Effector CD8-positive, alpha-beta T cell (primary cell): ENCODE measurements at places on chromosomes 3 and 15.

DNA sequence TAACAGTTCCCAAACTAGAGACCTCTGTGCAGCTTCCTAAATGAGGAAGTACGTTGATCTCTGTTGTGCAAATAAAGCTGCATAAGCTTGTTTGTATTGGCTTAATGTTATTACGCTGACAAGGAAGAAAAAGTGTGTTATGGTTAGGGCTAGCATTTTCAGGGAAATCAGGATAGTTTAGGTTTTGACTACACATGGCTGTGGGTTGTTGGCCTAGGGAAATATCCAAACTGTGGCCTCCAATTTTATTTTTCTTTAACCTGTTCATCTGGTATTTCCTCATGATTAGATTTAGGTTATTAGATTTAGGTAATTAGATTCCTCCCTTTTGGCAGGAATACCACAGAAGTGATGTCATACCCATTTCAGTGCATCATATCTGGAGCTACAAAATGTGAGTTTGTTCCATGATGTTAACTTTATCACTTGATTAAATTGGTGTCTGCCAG is 8.7 kb upstream of the MCCC1 start:
- DNase-seq, result no peak

DNA sequence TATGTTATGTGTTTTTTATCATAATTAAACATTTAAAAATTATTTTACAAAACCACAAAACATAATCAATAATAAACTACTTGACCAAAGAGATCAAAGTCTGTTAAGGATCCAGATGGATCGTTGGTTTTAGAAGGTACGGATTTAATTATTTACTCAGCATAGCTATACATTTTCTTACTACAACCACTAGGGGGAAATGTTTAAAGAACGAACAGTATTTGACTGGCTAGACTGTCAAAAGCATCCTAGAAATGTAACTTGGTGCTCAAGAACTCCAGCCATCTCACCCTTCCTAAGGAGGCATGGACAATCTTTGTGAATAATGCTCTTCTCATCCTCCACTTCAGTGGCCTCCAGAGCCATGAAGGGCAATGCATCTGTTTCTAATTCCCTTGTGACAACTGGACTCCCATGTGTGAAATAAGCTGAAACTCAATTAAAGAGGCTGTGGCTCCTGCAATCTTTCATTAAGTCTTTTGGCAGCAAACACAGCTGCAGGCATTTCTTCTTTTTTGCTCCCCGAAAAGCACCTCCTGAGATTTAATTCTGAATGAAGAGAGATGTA is 94.7 kb upstream of the TUSC7 start:
- DNase-seq, result no peak

GRCh38 chr15:64912379-64913325 is 950 bp downstream of the ANKDD1A start:
- no peak for DNase-seq

DNA sequence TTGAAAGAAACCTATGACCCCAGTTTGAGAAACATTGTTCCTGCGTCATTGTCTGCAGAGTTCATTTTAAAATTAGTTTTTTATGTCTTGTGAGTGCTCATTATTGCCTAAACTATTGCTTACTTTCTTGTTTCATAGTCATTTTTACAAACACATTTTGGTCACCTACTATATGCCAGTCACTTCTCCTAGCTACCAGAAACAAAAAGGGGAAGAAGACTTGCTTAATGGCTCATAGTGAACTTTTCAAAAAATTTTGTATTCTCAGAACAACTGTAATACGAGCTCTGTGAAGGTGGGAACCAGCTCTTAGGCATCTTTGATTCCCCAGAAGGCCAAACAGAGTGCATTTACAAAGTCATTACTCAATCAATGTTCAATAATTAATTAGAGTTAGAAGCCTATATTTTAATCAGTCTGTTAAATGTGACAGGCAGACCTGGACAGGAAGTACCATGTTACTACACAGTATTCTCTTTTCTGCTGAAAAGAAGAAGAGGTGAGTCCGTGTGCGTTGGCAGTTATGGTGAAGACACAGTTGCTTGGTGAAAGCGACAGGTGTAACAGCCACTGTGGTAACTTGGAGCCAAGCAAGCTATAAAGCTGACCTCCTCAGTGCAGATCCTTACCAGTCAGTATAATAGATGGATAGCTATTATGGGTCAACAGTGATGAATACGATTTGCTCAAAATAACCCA is 46.6 kb downstream of the DPPA2 start:
- no peak for DNase-seq

GRCh38 chr3:43246976-43247375 is 39.4 kb upstream of the SNRK start:
- DNase-seq, result no peak

DNA sequence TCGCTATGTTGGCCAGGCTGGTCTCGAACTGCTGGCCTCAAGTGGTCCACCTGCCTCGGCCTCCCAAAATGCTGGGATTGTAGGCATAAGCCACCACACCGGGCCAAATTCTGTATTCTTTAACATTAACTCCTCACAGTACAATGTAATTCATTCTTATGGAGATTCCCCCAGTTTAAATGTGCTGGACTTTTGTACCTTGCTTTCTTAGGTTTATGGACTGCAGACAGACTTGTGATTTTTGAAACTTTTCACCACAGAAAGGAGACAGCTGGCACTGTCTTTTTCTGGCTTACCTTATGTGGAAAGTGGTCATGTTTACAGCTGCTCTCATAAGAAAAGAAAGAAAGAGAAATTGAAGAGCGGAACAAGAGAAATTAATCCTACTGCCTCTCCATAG is 103.8 kb downstream of the IQCH start:
- DNase-seq, result no peak

- DNase-seq, result no peak
These were observed 908.3 kb downstream of the CADM2 start for GRCh38 chr3:85867072-85867471.

DNA sequence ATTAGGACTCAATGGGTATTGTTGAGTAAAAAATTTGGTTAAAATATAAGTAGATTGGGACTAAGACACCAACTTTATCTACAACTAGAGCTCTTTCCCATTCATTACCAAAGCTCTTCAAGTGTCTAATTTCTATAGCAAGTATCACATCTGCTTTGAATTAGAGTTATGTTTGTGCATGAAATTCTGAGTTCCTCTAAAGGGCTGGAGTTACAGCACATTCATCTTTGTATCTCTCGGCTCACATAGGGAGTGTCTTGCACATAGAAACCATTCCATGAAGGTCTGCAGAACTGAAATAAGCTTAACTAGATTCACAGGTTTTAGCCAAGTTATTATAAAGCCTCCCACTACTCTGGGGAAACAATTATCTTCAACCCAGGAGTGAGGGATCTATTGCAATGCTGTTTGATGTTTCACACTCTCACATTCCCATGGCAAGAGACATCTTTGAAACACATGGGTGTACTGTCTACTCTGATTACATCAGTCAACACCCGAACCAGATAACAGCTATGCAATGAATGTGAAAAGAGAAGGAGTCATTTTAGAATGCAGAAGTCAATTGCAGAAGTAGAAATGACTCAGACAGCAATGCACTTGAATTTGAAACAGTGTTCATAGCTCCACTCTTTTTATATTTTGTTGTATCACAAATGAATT is 93.1 kb upstream of the KBTBD8 start:
- no peak for DNase-seq

- DNase-seq, result no peak
These were observed 389.8 kb upstream of the KCNMB2 start for GRCh38 chr3:178146406-178146831.

DNA sequence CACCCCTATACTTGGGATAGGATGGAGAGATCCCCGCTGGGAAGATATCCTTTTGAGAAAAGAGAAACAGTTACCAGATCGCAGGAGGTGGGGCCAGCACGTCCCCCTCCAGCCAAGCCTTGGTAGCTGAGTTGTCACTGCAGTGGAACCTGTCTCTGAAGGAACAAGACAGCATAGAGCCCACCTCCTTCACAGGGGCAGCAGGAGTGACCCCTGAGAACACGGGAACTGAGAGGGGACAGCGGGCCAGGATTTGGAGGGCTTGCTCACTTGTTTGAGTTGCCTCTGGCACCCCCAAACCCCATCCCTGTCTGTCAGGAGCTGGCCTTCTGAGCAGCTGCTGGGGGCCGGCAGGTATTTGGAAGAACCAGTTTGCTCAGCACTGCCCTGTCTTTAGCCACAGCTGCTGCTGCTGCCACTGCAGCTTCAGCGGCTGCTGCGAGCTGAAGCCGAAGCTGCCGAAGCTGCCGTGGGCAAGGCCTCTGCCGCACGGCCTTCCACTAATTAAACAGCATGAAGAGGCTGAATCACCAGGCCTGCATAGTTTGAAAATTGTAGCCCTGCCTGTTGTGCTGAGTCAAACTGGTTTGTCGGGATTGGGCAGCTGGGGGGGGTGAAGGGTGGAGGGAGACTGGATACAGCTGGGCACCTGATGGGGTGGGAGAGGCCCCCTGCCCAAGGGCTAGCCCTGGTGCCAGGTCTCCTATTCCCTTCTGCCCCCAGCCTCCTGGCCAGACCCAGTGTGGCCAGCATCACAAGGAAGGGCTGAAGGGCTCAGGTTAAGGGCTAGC is 4.0 kb downstream of the EPHB3 start:
- DNase-seq, result no peak

GRCh38 chr15:99452728-99453636 is 112.8 kb upstream of the MEF2A start:
- no peak for DNase-seq

DNA sequence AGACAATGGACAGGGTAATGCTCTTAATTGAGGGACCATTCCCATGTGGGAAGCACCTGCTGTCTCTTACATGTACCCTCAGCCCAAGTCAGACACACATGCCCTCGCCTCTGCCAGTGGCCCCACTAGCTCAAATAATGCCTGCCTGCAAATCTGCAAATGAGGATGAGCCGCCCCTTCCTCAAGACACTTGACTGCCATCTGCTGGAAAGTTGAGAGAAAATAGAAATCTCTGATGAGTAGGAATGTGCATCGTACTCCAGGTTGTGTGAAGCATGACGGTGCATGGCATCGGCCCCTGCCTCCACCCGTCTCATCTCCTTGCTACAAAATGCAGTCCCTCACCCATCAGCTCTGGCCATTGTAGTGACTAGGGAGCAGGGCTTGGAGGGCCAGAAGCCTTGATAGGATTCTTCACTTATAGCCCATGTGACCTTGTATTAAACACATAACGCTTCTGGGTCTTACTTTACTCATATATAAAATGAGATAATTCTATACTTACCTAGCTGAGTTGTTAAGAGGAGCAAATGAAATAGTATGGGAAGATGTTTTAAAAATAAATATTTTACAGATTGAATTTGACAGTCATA is 6.3 kb upstream of the SCN5A start:
- DNase-seq, result no peak

- no peak for DNase-seq
These were observed 843.2 kb downstream of the CADM2 start for GRCh38 chr3:85801955-85802354.

DNA sequence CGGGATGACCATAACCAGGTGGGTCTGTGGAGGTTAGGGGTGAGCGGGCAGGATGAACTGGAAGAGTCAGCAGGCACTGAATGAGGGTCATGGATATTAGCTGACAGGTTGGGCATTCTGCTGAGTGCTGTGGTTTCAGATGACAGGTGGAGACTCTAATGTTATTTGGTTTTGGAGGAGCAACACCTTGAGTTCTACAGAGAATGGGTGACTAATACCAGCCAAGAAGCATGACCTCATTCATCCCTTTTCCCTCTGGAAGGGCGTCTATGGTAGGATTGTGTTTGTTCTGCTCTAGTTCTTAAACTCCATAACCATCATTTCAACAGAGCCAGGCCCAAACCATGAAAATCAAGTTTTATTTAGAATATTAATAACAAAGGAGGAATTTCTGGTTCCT is 550.7 kb upstream of the LMCD1 start:
- no peak for DNase-seq

- no peak for DNase-seq
These were observed 7.6 kb downstream of the ZNF639 start for GRCh38 chr3:179330438-179330837.

DNA sequence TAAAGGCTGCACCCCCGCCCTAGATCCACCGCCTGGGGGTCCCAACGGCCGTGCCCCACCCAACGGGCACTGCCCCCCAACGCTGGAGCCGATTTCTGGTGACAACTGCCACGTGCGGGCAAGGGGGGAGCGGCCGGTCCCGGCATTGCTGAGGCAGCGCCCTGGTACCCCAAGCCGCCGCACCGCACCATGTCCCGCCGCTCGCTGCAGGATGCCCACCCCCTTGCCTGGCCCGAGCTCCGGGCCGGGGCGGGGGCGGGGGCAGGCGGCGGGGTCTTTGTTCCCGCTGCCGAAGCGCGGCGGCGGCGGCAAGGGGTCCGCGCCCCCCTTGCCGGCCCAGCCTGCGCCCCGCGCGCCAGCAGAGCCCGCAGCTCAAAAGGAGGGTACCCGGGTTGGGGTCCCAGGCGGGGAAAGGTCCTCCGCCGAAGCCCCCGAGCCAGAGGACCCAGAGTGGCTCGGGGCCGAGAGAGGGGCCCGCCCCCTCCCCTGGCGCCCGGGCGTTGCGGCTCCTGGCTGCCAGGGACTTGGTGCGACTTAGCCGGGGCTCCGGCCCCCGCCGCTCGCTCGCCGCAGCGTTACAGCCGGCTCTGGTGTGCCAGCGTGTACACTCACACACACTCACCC is 678 bp downstream of the SEMA7A start:
- DNase-seq, result no peak

DNA sequence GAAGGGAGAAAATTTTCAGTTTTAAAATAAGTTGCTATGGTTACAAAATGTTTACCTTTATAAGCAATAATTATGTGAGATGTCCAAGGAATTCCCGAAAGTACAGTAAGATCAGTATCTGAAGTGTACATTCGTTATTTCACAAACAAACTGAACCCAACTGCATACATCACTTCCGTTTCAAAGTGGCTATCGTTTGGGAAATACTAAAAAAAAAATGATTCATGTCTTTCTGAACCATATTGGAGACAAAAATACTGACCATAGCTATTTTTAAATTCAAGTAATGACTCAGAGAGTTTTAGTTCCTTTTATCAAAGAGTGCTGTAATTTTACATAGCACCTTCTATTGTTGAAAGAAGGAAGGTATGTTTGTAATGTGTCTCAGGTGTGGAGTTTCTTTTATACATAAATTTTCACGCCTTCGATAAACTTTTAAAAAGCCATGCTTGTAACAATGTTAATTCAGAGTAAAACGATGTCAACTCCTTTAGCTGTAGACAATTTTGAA is 8.0 kb upstream of the ANKRD28 start:
- DNase-seq, result no peak

DNA sequence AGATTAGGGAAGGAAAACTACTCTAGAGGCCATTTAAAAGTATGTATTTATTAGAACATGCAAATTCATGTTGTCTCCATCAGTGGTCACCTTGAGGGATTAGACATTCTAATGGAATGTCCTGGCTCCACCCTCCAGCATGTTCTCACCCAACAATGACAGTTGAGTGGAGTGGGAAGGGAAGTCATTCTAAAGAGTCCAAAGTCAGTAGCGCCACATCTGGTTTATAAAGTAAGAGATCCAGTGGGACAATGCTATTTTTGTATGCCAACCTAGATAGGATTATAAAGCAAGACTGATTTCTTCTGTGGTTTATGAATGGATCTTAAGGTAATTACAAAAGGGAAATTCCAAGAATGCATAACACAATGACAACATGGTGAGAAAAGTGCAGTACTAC is 33.3 kb downstream of the SLC24A1 start:
- DNase-seq, result no peak
